Esophagus squamous epithelium (tissue), 5 donors: ENCODE measurements at places on chromosomes 11 and 22. TPM values are rescaled to one million over a fixed set of nuclear protein-coding genes. Genes with fewer than 3 reads are reported as not detected.

- no peak for DNase-seq
Observed at GRCh38 chr11:66181632-66182315, 86.7 kb upstream of the RAB1B start.

- DNase-seq: no peak
Observed at GRCh38 chr11:357582-357981, 11.7 kb upstream of the B4GALNT4 start.

DNA sequence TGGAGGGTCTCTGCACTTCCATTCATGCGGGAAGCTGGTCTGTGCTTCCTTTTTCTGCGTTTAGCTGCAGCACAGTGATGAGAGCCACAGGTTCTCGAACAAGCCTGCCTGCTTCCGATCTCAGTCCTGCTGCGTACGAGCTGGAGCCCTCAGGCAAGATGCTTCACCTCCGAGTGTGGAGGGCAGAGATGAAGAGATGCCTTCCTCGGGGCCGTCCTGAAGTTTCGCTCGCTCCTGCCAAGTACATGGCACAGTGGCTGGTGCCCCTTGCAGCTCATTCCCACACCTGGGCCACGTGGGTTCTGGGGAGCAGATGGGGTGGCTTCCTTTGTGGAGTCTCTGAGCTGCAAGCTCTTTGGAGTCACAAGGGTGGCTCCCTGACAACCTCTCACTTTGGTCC, 19.5 kb upstream of the TESMIN start:
- DNase-seq: no peak

Gene TAF6L
- total RNA-seq: 11.5 TPM

DNA sequence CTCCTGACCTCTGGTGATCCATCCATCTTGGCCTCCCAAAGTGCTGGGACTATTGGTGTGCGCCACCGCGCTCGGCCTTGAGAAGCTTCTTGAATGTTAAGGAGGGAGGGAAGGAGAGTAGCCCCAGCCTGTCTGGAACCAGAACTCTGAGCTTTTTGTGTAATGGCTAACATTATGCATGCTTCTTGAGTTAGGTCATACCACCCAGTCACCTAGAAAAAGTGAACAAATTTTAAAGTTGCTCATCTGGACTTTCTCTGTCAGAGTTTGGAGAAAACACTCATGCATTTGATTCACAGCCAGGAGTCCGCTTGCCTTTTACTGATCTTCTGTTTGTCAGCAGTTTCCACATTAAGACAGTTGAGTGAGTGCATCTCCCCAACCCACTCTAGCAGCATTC, 82.1 kb downstream of the PPP6R3 start:
- no peak for DNase-seq

DNA sequence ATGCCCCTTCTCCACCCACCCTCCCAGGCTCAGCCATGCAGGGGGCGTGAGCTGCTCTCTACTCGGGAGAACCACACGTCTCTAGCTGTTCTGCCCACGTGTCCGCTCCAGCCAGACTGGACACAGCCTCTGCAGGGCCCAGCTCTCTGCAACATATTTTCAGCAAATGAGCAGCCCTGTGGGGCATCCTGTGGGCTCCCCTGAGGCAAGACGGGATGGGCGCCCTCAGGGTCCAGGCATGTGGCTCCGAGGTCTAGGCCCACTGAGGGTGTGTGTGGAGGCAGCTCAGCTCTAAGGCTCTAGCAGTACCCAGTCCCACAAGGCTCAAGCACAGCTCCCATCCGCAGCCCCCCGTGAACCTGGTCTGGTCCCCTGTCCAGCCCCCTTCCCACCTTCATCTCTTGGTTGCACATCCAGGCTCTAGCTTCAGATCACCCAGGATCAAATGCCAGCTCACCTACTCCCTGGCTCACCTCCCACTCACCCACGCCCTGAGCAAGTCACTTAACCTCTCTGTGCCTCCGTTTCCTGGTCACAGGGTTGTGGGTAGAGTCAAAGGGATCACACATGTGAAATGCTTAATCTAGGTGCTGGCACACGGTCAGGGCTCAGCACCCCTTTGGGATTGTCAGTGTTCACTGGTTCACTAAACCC, 57.8 kb upstream of the TCF20 start:
- no peak for DNase-seq
